ENCODE measurements at places on chromosomes 2 and 18.
A peak's percentile ranks its signal among the peaks of the same experiment; 100 is the strongest.

DNA sequence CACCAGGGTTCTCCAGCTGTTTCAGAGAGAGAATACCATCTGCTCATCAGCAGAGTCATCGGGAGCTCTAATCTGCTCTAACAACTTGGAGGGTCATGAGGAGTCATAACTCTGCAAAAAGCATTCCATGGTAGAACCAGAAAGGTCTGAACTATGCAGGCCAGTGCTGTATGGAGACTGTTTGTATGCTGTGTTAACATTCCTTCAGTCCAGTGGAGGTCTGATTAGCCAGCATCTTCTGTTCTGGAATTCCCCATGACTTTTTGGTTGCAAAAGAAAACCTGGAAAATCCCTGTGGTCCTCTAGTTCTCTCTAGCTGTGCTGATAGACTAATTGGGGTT lies 9.4 kb upstream of the ITGB6 start:
- peak; percentile 99 for DNase-seq

- peak; percentile 17 for DNase-seq
Measured at GRCh38 chr2:170165129-170165528, 12.8 kb upstream of the MYO3B start.

DNA sequence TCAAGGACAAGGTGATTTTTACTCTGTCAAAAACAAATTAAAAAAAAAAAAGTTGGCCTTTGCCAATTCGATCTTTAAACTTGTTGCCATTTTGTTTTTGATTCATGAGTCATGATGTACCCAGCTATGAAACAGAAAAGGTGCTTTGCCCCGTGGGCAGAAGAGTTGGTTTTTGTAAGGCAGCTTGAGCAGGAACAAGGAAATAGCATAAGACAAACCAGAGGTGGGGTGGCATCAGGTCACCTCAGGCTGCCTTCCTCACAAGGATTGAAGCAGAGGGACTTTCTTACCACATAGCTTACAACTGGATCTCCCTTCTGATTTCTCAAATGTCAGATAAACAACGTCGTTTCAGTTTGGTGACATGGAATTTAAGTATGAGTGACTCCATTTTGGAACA lies 123.8 kb downstream of the ARL4C start:
- no peak for DNase-seq

DNA sequence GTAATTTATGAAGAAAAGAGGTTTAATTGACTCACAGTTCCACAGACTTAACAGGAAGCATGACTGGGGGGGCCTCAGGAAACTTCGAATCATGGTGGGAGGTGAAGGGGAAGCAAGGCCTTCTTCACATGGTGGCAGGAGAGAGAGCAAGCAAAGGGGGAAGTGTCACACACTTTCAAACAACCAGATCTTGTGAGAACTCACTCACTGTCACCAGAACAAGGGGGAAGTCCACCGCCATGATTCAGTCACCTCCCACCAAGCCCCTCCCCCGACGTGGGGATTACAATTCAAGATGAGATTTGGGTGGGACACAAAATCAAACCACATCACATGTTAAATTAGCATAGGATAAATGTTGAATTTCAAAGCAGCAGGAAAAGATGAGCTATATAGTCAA lies 56.2 kb downstream of the STRADB start:
- DNase-seq, result no peak

DNA sequence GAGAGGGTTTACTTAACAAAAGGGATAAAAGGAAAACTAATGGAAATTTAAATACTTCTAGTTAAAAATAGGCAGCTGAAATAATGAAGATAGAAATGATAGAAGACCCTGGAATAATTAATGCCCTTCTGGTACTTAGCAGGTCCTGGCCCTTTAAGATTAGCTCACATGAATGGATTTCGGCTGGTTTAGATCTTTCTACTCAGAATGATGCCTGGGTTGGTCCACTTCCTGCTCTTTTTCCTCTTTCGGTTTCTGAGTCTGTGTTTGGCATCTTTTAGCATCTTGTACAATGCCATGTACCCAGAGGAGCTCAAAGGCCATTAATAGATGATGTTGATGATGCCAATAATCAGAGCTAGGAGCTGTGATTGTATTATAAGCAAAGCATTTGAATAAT lies 290.5 kb downstream of the CLIP4 start:
- no peak for DNase-seq

DNA sequence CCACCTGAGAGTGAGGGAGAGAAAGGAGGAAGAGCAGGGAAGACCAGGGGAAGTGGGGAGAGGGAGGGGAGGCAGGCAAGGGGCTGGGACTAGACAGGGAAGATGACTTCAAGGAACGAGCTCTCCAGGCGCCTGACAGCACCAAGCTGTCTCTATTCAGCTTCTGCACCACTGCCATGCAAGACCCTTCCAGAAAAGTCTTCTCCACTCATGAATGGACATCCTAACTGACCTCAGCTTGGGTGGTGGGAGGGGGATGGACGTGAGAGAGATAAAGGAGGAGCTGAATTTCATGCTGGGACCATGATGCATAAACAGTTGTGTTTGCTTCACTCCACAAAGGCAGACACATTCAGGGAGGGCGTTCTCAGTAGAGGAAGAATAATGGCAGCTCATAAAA lies 206.4 kb upstream of the ARL4C start:
- no peak for DNase-seq

GRCh38 chr18:48629730-48630324 lies 91.0 kb downstream of the CTIF start:
- peak; percentile 100 for DNase-seq

GRCh38 chr2:140586379-140586778 lies 1544.4 kb downstream of the LRP1B start:
- peak; percentile 32 for DNase-seq

DNA sequence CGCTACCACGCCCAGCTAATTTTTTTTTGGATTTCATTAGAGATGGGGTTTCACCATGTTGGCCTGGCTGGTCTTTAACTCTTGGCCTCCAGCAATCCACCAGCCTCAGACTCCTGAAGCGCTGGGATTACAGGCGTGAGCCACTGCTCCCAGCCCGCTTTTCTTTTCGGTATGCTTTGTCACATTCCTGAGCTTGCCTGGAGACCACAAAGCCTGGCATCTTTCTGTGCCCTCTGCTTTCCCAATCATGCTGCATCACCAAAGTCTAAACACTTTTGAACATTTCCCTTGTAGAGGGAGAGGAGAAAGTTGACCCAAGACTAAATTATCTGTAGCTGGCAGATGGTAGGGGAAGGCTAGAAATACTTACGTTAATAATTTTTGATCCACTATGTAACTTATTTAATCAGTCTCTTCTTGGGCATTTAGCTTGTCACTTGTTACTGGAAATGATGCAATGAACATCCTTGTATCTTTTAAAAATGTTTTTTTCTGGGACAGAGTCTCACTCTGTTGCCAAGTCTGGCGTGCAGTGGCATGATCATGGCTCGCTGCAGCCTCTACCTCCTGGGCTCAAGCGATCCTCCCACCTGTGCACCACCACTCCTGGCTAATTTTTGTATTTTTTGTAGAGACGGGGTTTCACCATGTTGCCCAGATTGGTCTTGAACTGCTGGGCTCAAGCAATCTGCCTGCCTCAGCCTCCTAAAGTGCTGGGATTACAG lies 2.7 kb upstream of the NPC1 start:
- DNase-seq, result peak; percentile 71

DNA sequence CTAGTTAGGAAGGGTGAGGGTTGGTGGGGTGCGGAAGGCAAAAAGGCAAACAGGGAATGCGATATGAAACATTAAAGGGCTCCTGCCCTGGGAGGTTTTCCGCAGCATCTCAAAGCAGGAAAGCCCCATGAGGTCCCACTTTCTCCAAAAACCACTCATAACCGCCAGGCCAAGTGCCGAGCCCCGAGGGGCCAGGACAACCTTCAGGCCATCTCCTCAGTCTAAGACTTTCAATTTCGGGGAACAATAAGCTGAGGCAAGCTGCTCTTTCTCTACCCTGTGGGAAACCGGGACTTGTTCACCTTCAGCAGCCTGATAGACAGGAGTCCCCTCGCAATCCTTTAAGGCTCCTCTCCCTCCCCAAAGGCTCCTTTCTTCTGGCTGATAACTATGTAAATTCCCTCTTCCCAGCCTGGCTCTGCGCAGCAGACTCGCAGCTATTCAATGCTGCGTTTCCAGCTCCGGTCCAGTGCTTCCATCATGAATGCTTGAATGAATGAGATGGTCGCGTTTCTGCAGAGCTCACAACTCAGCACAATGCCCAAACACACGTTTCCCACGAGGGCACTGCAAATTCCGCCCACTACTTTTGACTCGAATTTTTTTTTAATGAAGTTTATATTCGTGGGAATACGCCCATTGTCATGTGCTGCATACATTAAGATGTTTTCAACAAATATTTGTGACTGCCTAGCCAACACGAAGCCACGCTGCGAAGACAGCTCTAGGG lies 1.4 kb downstream of the LAMA1 start:
- DNase-seq, result peak; percentile 24

Measured in EH (cell line).